ENCODE measurements at places on chromosomes 2 and 18.
A peak's percentile ranks its signal among the peaks of the same experiment; 100 is the strongest.

DNA sequence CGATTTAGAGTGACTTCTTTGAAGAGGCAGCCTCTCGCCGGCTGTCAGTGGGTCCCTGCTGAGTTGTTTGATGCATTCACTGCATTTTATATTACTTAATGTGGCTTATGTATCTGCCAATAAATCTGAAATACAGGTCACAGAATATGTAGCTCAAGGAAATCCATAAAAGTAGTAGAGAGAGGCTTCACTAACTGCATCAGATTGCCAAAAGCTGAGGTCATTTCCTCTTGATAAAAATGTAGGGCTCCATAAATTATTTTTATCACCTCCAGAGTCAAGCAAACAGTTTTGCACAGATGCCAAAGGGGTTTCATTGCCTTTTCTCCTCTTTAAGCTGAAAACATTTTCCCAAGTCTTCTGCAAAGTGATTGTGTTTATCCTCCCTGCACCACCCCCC lies 36.5 kb upstream of the CCDC93 start:
- no peak for DNase-seq

GRCh38 chr2:54767921-54768320 lies 44.5 kb downstream of the EML6 start:
- DNase-seq: no peak

- no peak for DNase-seq
Observed at GRCh38 chr2:240234503-240234951, 94.1 kb upstream of the OTOS start.

GRCh38 chr2:69177785-69178636 lies 165.0 kb downstream of the ANTXR1 start:
- DNase-seq: peak; percentile 61

DNA sequence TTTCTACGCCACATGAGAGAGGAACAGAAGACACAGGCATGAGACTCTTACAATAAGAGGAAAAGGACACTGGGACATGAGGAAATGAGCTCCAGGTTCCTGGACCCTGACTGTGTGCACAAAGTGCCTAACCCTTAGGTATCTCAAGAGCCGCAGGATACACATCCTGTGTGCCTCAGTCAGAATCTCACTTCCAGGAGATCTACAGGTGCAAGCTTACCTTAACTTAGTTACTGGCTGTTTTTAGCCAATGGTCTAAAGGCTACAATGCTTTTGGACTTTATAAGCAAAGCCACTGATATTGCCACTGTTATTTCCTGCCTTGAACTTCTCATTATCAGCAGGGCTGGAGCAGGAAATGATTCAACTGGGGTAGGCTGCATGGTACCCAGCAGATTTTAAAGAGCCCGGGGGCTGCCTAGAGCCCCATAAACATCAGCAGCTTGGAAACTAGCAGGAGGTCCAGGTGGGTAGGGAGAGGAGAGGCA lies 254.4 kb downstream of the ZNF521 start:
- DNase-seq: no peak
